Activated naive CD4-positive, alpha-beta T cell treated with Interleukin-2 at 50 U/mL for 16 hours (primary cell): ENCODE measurements at places on chromosomes 6 and 20.

GRCh38 chr6:115643762-115644161, 416.9 kb downstream of the FRK start:
- DNase-seq = no peak

DNA sequence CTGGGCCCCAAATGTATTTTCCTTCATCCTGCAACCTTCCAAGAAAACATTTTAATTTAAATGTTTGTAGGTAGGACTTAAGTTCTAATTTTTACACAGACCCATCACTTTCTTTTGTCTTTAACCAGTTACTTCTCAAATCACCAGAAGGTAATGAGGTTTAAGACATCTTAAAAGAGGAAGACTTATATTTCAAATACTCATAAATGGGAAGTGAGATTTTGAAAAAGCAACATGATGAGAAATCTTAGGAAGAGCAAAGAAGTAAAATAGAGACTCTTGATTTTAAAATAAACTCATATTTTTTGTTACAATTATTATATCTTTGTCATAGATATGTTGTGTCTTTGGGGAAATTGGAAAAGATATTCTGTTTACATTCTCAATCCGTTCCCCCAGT, 82.3 kb downstream of the SYNE1 start:
- DNase-seq = no peak

DNA sequence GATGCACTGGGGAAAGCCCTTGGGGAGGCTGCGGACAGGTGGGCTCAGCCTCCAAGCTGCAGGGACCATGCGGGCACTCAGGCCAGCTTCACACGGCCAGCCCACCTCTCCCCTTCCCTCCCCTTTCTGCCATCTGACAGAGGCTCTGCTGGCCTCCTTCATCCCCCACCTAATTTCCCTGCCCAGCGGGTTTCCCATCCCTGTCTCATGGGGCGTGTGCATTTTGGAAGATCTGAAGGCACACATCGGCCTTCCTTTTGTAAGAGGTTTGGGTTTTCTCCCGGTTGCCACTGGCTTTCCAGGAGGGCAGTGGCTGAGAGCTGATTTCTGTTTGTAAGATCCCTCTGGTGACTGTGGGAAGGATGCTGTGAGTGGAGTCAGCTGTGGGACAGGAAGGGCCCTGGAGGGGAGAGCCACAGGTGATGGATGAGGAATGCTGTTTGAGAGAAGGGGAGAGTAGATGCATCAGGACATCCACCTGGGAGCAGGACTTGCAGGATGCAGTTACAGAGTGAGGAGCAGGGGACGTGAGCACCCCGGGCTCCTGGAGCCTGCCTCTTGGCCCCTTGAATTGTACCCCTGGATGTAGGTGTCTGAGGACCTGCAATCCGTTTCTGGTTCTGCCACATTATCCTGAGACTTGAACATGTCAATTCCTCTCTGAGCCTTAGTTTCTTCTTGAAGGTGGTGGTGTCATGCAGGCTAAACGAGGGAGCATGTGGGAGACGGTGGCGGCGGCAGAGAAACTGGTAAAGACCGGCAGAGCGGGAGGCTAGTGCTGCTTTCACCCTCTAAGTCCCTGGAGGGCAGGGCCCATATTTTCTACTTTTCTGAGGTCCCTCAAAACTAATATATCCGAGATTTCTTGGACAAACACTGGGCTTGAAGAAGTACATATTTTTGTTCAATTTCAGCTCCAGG, 5.9 kb upstream of the TUBB1 start:
- DNase-seq = no peak

- DNase-seq = no peak
Observed at GRCh38 chr6:153140299-153140698, 9.2 kb upstream of the RGS17 start.

- no peak for DNase-seq
Observed at GRCh38 chr6:7292596-7293255, 20.3 kb downstream of the SSR1 start.

DNA sequence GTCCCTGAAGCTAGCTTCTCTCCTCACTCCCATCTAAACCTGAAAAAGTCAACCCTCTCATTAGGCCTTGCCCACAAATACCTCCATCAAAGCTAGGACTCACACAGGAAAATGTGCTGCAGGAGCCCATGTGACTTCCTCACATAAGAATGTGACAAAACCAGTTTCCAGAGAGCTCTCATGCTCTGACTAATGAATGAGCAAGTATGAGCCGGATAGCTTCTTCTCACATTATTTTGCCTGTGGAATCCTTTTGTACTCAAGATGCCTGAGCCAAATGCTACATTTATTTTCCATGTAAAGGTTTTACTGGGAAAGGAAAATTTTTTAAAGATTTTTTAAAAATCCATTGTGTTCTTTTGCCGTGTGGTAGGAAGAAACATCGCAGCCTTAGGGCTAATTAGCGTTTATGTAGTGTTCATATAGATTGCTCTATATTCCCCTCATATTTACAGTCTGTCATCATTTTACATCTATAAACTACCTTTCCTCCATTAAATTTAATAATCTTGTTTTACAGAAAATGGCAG, 68.6 kb upstream of the CCN6 start:
- DNase-seq = peak; percentile 37

GRCh38 chr6:108835218-108835850, 12.9 kb upstream of the ARMC2 start:
- DNase-seq = peak; percentile 87

- no peak for DNase-seq
Observed at GRCh38 chr6:162151021-162151665, 576.4 kb downstream of the PRKN start.

DNA sequence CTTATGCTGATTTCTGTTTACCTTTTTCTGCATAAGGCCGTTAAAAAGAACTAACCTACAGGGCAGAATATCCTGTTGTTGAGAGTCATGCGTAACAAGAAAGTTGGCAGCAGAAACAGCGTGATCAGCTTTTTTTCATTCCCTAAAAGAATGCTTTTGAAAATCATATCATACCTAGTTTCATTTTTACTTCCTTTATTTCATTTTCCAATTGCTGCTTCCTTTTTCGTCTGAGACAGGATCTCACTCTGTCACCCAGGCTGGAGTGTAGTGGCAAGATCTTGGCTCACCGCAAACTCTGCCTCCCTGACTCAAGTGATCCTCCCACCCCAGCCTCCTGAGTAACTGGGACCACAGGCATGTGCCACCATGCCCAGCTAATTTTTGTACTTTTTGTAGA, 4.1 kb downstream of the CALHM6 start:
- DNase-seq = no peak

GRCh38 chr20:10758446-10758845, 84.6 kb upstream of the JAG1 start:
- DNase-seq = no peak

DNA sequence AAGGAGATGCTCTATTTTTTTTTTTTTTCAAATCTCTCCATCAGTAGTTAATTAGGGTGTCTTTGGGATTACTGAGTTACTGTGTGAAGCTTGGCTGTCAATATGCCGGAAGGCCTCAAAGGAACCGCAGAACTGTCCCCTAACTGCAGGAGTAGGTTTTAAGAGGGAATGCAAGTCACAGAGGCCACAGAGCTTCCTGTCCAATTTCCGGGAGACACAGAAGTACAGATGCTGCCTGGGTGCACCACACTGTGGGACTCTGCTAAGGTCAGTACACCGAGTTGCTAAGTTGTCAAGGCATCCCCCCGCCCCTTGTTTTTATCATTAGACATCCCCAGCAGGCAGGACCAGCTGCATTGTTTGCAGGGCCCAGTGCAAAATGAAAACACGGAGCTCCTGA, 120.2 kb upstream of the RAB32 start:
- no peak for DNase-seq

DNA sequence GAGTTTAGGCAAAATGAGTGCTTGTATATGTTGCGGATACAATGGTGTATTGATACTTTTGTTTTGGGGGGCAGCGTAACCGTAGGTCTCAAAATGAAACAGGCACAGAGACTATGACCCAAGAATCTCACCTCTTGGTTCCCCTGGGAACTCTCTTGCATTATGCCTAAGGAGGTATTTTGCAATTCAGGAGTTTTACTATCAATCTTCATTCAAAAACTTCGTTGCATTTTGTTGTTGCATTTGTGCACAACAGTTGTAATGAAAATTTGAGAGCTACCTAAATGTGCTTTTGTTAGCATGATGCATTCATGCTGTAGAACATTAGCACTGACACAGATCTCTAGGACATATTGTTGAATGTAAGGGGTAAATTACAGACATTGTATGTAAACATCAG, 18.2 kb downstream of the VTA1 start:
- no peak for DNase-seq

DNA sequence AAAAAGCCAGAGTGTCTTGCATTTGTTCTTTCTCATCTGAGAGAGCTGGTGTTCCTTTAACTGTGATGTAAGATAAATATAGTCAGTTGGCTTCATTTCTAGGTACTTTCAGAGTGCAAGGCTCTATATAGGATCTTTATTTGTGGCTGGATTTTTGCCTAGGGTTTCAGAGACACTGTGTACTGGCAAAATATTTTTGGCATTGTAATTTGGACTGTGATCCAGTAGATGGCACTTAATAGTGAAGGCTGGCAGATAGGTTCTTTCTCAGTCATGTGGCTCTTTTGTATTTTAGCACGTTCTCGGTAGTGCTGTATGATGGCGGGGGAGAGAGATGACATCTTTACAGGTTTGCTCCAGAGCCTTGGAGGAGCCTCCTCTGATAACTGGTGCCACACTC, 26.8 kb upstream of the SLC35B3 start:
- DNase-seq = no peak

DNA sequence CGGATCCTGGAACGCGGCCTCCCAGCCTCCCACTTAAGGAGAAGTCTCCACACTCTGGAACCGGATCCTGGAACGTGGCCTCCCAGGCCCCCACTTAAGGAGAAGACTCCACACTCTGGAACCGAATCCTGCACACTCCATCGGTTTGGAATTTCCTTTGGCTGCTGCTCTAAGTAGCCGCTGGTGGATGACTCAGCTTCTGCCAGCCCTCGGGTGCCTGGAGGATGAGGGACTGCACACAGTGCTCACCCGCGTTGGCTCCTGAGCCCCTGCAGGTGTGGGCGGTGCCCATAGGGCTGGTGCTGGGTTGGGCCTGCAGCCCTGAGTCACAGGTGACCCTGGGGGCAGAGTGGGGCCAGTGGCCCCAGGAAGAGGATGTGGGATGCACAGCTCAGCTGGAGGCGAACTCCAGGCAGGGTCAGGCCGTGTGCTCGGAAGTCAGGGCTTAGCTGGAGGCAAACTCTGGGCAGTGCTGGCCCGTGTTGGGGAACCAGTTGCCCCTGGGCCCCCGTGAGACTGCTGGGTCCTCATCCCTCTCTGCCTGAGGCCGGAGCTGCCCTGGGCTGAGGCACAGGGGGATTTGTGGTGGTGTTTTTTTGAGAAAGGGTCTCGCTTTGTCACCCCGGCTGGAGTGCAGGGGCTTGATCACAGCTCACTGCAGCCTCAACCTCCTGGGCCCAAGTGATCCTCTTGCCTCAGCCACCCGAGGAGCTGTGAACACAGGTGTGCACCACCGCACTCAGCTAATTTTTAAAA, 13.9 kb upstream of the TNFRSF6B start:
- DNase-seq = no peak

DNA sequence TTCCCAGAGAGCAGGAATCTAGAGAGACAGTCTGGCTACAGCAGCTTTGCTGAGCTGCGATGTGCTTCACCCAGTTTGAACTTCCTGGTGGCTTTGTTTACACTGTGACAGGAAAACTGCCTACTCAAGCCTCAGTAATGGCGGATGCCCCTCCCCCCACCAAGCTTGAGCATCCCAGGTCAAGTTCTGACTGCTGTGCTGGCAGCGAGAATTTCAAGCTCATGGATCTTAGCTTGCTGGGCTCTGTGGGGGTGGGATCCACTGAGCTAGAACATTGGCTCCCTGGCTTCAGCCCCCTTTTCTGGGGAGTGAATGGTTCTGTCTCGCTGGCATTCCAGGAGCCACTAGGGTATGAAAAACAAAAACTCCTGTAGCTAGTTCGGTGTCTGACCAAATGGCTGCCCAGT, 91.0 kb upstream of the ESR1 start:
- no peak for DNase-seq

- no peak for DNase-seq
Observed at GRCh38 chr6:10414756-10415616, at the start of gene TFAP2A. TSS of gene TFAP2A (minus strand) at chr6:10415074. CDS start at chr6:10414991, 83 bp downstream.

- no peak for DNase-seq
Observed at GRCh38 chr20:4787820-4788219, 66.1 kb downstream of the PRND start.

DNA sequence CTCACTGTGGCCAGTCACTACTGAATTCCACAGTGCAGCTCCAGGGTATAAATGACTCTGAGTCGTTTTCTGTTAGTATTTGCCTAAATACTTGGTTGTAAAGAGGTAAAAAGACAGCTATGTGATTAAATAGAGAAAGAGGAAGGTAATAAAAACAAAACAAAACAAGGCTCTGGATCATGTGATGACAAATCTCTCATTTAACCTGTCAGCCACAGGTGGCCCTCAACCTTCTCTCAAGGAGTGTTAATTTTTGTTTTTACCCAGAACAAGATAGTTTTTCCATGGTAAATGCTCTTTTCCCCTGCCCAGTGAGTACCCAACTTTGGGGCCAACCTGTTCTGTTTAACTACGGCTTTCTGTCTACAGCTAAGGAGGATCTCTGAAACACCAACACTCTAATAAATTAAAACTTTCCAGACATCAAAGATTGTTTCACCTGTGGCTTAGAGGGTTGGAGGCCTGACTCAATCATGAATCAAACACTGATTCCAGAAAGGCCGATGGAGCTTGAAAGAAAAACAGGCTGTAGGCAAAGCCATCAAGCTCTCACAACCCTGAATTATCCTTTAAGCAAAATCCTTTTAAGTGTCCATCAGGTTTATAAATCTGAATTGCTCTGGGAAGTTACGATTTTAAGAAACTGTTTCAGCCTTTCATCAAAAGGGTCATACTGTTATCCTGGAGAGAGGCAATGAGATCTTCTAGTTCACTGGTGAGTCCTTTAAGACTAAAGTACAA, 81.5 kb upstream of the BCLAF1 start:
- DNase-seq = no peak

DNA sequence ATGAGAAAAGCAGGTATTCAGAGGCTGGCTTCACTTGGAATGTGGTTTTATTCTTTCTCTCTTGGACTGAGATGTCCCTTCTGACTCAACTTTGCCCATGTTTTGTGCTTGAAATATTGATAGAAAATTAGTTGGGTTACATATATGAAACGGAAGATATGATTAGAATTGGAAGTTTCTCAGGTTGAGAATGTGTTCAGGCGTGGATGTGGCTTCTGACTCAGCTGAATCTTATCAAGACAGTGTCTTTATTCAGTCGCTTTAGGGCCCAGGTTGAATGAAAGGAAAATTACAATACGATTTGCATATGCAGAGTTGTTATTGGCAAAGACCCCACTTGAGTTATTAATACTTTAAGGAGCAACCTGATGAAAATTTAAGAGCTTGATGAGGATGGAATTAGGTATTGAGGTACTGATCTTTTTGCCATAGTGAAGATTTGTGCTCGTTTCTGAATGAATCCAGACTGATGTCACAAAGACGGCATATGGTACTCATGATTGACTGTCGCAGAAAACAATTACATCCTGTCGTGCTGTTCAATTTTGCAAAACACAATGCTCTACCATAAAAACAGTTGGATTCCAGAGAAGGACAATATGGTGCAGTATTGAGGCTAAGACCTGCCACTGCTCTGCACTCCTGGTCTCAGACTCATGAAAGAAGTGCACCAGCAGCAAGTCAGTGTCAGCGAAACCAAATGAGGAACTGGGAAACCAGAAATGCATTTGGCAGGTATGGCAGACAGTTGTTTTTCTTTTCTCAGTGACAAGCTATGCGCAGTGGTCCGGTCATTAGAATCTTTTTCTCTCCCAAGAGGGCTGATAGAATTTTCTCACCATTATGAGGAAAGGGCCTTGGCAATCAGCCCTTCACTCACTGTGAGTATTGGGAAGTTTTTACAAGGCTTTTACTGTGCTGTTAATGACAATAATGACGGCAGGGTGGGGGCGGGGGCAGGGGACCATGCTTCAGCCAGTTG, 158.3 kb downstream of the DOK5 start:
- DNase-seq = no peak
